ENCODE measurements at places on chromosomes 4 and X.

- DNase-seq: no peak
Observed at GRCh38 chrX:2931612-2932011, 2.5 kb upstream of the ARSD start.

DNA sequence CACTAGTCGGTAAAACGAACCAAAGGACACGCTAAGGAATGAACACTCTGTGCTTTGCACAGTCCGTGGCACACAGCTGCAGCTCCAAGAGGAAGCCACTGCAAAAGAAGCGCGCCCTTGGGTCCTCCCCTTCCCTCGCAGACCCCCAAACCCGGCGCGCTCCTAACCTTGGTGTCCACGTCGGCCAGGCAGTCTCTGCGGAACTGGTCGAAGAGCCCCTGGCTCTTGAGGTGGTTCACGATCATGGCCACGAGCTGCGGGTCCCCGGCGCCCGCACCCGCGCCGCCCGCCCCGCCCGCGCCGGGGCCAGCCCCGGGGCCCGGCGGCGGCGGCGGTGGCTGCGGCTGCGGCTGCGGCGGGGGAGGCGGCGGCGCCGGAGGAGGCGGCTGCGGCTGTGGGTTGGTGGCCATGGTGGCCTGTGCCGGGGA is 333 bp downstream of the BOD1L1 start:
- no peak for DNase-seq

- DNase-seq: peak; percentile 93
Observed at GRCh38 chr4:176789955-176790354, 2.8 kb downstream of the VEGFC start.

- DNase-seq: no peak
Observed at GRCh38 chr4:140102421-140102820, 51.6 kb downstream of the MAML3 start.

DNA sequence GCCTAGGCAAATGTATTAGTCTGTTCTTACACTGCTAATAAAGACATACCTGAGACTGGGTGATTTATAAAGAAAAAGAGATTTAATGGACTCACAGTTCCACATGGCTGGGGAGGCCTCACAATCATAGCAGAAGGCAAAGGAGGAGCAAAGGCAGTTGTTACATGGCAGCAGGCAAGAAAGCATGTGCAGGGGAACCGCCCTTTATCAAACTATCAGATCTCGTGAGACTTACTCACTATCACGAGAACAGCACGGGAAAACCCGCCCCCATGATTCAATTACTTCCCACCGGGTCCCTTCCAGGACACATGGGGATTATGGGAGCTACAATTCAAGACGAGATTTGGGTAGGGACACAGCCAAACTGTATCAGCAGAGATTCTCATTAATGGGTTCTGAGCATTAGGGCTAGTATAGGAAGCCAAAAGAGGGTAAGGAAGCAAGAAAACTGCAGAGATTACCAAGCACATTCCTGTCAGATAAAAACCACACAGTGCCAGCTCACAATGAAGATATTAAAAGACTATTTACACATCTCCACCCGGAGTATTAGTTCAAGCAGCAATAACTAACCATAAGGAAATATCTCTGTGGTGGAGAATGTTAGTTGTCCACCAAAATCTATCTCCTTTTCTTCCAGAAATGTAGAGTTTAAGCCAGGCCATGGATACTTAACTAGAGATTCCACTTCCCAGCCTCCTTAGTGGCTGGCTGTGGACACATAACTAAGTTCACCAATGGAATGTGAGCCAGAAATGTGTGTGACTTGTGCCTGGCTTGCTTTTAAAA is 61.2 kb upstream of the HOPX start:
- no peak for DNase-seq
